ENCODE measurements at places on chromosomes 13 and 19.

DNA sequence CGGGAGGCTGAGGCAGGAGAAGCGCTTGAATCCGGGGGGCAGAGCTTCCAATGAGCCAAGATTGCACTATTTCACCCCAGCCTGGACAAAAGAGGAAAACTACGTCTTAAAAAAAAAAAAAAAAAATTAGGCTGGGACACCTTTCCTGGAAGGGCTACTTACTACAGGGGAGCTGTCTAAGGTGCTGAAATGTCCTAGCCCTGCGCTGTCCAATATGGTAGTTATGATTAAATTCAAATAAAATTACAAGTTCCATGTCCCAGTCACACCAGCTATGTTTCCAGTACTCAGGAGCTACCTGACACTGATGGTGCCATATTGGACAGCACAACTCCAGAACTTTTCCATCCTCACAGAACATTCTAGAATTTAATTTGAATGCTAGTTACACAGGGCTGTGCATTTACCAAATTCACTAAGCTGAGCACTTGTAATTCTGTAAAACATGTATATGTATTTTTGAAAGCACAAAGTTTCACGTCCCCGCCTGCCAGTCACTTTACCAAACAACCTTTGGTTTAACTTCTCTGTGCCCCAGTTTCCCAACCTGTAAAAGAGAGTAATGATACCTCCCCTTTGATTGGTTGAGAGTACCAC is 9.2 kb upstream of the ZSCAN22 start:
- ATAC-seq, result no peak

- no peak for ATAC-seq
These were observed 212.5 kb downstream of the POSTN start for GRCh38 chr13:37385956-37386670.

- peak; percentile 21 for ATAC-seq
These were observed 8.0 kb downstream of the CCDC194 start for GRCh38 chr19:17385878-17386611.

GRCh38 chr13:32530841-32531253 is 7.7 kb downstream of the N4BP2L2 start:
- no peak for ATAC-seq

GRCh38 chr13:99347911-99348451 is 40.8 kb upstream of the GPR183 start:
- ATAC-seq, result no peak

GRCh38 chr19:55400281-55401087 is 7.1 kb downstream of the UBE2S start:
- peak; percentile 3 for ATAC-seq

DNA sequence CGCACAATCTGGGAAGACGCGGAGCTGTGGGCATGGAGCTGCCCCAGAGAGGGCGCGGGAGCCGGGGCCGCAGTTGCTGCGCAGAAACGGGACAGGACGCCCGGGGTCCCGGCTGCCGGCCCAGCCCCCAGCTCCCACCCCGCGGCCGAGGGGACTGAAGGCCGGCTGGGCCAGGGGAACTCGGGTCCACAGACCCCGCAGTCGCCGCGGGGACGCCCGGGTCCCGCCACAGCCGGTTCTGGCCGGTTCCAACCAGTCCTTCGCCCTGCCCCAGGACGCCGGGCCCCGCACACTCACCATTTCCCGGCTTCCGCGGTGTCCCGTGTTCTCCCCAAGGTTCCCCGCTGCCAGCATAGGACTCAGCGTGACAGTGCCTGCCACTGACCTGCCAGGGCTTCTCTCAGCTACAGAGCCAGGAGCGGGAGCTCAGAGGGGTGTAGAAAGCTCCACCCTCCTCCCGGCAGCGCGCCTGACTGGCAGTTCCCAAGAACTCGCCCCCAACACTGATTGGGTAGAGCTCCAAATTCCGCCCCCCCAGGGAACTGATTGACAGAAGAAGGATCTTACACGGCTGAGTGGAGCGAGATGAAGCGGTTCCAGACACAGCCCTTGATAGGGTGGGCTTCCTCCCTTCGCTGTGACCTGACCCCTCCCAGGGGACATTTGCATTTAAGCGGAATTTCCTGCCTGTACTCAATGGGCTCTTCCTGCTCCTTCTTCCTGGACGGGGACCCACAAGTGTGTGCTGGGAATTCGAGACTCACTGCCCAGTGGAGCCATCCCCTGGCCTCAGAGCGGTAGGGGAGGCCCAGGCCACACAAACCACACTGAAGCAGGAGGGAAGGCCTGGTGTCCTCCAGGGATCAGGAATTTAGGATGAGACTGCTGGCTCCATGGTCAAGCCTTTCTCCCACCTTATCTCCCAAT is at the start of gene ZNF442:
Gene ZNF442 (minus strand): TSS at position 448 of the 927 bp plus-strand sequence. CDS start 2,052 bp downstream, outside the sequence.
- peak; percentile 97 for ATAC-seq

GRCh38 chr13:97028441-97029299 is 34.4 kb upstream of the OXGR1 start:
- ATAC-seq, result no peak

DNA sequence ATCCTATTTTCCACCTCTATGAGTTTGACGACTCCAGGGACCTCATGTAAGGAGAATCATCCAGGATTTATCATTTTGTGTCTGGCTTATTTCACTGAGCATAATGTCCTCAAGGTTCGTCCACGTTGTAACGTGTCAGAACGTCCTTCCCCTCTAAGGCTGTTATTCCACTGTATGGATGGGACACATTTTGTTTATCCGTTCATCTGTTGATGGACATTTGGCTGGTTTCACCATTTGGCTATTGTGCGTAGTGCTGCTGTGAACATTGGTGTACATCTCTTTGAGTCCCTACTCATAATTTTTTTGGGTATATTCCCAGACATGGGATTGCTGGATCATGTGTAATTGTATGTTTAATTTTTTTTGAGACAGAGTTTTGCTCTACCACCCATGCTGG is 21.5 kb downstream of the CRTC1 start:
- no peak for ATAC-seq

Measured in motor neuron (in vitro differentiated cells).